ENCODE measurements at places on chromosomes 2 and 18.

DNA sequence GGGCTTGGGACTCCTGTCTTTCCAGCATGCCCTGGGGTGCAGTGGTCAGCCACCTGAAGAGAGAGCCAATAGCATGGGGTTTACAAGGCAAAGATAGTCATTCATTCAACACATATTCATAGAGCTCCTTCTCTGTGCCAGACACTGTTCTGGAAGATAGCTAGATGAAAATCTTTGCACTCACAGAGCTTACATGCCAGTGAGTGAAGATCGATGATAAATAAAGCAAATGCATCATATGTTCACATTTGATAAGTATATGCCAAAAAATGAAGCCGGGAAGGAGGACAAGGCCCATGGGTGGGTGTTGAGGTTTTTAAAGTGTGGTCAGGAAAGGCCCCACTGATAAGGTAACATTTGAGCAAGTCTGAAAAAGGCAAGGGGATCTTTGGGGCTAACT lies 130.8 kb upstream of the CDCA7 start:
- DNase-seq = peak; percentile 90

- no peak for DNase-seq
These were observed 25.4 kb downstream of the CD8A start for GRCh38 chr2:86765310-86765695.

GRCh38 chr2:209381091-209381490 lies 42.8 kb upstream of the MAP2 start:
- DNase-seq = no peak

GRCh38 chr2:31131871-31132270 lies 6.4 kb downstream of the GALNT14 start:
- DNase-seq = no peak

- DNase-seq = no peak
These were observed 52.9 kb downstream of the SERPINB7 start for GRCh38 chr18:63828120-63828519.

DNA sequence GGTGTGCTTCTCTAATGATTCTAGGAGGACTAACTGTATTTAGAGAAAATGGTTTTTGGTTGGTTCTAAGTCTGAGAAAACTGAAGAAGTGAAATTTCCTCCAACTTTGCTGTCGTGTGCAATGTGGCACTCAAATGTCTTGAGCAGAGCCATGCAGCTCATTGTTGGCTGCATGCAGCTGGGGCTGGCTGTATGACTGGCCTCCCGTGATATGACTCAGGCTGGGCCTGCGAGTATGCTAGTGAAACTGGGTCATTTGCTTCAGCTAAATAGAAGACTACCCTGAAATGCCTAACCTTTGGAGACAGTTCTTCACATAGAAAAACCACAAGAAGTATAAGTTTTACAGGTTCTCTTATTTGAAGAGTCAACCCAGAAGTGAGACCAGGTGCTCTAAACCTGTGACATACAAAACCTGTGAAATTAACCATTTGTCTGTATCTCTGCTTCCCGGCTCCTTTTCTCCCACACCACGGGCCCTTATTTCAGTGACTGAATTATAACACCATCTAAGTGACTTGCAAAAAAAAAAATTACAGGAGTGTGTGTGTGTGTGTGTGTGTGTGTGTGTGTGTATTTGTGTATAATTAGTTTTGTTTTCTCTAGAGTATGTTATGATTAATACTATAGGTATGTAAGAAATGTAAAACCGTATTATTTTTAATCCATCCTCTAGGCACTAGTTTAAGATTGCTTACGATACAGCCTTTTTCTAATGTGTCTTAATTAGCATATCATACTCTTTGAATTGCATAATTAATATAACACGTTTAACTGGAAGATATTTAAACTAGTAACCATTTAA lies 15.9 kb downstream of the POLI start:
- no peak for DNase-seq

GRCh38 chr2:135004005-135004746 lies 43.1 kb downstream of the MAP3K19 start:
- peak; percentile 82 for DNase-seq

DNA sequence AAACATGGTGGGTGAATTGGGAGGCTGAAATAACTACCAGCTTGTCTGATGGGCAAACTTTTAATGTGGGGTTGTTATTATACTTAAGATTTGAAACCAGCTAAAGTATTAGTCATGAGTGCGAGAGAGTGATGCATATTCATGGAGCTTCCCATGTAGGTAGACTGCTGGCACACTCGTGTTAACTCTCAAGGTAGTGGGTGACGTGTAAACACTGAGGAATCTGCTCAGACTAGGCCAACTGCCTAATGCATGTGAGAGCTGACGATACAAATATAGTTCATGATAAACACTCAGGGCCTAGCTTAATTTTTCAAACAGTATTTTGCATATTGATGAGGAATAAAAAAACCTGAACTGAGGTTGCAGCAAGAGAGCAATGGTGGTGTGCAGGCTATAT lies 1165.7 kb upstream of the PIK3C3 start:
- DNase-seq = no peak

GRCh38 chr18:12770469-12771219 lies 67.8 kb downstream of the PSMG2 start:
- no peak for DNase-seq

DNA sequence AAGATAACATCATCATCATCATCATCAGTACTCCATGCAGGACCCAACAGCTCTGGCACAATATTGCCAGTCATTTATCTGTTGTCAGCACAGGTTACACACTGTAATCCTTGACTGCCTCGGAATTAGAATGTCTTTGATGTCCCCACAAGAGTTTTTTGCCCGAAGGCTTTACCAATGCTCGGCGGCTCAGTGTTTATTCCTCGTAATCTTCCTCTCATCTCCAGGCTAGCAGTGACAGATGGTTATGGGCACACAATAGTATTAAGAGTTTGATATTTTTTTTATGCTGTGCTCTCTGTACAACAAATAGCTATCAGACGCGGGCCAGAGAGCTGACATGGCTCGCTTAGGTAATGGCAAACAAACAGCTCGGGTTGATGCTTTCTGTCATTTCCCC lies 515.2 kb downstream of the ZEB2 start:
- no peak for DNase-seq

Measured in hematopoietic multipotent progenitor cell treated with erythropoietin and hydrocortisone succinate and interleukin-3 and kit ligand, for 6 days (in vitro differentiated cells).